ENCODE measurements at places on chromosomes 4 and X.

- H3K36me3 ChIP-seq: peaks cover 7% of the 10 kb centered on the region
- peak; percentile 20 for DNase-seq
- no peaks in the 10 kb centered on the region for H3K27me3 ChIP-seq
Observed at GRCh38 chr4:186587416-186588018, 32.1 kb upstream of the MTNR1A start.

GRCh38 chr4:94038195-94038594 is 169.5 kb upstream of the SMARCAD1 start:
- H3K27me3 ChIP-seq: no peaks in the 10 kb centered on the region
- H3K27ac ChIP-seq: no peak overlapping the region
- H3K4me1 ChIP-seq: no peaks in the 10 kb centered on the region
- no peak overlapping the region for H3K4me3 ChIP-seq
- no peak for DNase-seq

DNA sequence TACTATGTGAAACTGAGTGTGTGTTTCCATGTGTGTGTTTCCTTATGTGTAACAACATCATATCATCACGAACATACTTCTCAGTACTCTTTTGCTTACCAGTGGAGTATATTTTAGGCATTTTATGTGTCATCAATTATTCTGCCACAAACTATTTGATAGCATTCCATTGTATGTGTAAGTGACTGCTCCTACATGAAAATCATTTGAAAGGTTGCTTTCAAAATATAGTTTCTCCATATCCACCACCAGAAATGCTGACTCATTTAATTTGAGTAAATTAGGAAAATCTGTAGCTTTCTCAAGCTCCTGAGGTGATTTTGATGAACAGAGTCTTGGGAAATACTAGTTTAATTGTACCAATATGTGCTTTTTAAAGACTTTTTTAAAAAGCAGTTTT is 376.2 kb downstream of the PCDH18 start:
- H3K27ac ChIP-seq: no peak overlapping the region
- H3K4me1 ChIP-seq: no peaks in the 10 kb centered on the region
- H3K27me3 ChIP-seq: no peaks in the 10 kb centered on the region

- H3K4me1 ChIP-seq: peaks cover 32% of the 10 kb centered on the region
- peak overlapping the region; percentile 96 for H3K27ac ChIP-seq
- no peak for DNase-seq
- peak overlapping the region; percentile 93 for H3K4me3 ChIP-seq
- H3K27me3 ChIP-seq: no peaks in the 10 kb centered on the region
- H3K36me3 ChIP-seq: no peaks in the 10 kb centered on the region
Observed at GRCh38 chr4:48340276-48340964, 909 bp upstream of the SLAIN2 start.

- no peak overlapping the region for H3K4me3 ChIP-seq
- H3K27me3 ChIP-seq: no peaks in the 10 kb centered on the region
- H3K27ac ChIP-seq: peak overlapping the region; percentile 68
- no peak for DNase-seq
- peaks cover 19% of the 10 kb centered on the region for H3K4me1 ChIP-seq
Observed at GRCh38 chr4:7968262-7968896, 28.7 kb upstream of the AFAP1 start.

- H3K27ac ChIP-seq: no peak overlapping the region
- DNase-seq: no peak
- no peak overlapping the region for H3K4me3 ChIP-seq
- no peaks in the 10 kb centered on the region for H3K27me3 ChIP-seq
- no peaks in the 10 kb centered on the region for H3K4me1 ChIP-seq
Observed at GRCh38 chr4:83473423-83473822, 11.5 kb downstream of the ABRAXAS1 start.

- H3K4me3 ChIP-seq: no peak overlapping the region
- no peaks in the 10 kb centered on the region for H3K4me1 ChIP-seq
- H3K27me3 ChIP-seq: no peaks in the 10 kb centered on the region
- DNase-seq: no peak
- H3K27ac ChIP-seq: no peak overlapping the region
Observed at GRCh38 chr4:188822698-188823097, 683.5 kb downstream of the TRIML1 start.

DNA sequence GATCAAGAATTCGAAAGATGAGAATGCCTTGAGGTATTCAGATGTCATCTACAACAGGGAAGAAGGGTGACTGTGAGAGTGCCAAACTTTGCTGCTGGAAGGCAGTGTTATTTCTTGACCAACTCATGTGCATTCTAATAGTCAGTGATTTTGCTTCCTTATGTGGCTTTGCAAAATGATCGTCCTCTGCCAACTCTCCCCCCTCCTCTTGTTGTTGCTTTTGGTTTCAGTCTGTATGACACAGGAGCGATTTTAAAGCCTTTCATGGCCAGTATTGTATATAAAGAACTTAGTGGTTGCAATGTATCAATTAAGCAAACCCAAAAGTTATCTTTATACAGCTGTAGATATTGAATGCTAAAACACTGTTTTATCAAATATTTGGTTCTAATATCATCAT is 379.1 kb downstream of the IL1RAPL1 start:
- H3K36me3 ChIP-seq: no peaks in the 10 kb centered on the region
- H3K27me3 ChIP-seq: no peaks in the 10 kb centered on the region
- no peak overlapping the region for H3K4me3 ChIP-seq
- DNase-seq: no peak
- no peaks in the 10 kb centered on the region for H3K4me1 ChIP-seq

DNA sequence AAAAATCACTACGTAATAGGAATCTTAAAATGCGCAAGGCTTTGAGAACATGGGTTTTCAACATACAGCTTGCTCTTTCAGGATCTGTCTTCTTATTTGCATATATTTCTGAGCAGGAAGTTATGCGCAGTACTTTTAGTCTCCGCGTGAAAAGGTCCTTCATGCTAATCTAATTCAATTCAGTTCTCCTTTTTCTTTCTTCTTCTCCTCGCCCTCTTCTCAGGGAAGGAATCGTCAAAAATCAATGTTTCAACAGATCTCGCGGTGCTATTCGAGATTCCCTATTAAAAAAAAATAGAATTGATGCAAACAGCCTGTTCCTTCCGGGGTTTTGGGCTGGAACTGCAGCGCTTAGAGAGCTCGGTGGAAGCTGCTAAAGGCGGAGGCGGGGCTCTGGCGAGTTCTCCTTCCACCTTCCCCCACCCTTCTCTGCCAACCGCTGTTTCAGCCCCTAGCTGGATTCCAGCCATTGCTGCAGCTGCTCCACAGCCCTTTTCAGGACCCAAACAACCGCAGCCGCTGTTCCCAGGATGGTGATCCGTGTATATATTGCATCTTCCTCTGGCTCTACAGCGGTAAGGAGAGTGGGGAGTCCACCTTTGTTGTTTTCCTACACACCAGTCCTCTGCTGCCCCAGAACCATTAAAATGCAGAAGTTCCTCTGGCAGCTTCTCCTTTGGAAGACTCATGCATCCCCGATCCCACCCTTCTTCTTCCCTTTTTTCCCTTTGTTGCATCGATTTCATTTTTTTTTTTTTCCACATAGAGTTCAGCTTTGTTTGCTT is at the start of the genes HMGN5 and SH3BGRL:
Gene HMGN5, minus strand, starts transcription at position 243 of the 785 bp plus-strand sequence. CDS start 80,364 bp downstream, outside the sequence.
Gene SH3BGRL, plus strand, starts transcription at position 432 of the 785 bp plus-strand sequence. Its CDS starts 99 bp downstream, at position 531.
- peak within 1 kb of the TSS; percentile 77 for H3K4me3 ChIP-seq
- H3K27ac ChIP-seq: peak within 1 kb of the TSS; percentile 81
- DNase-seq: peak; percentile 27

DNA sequence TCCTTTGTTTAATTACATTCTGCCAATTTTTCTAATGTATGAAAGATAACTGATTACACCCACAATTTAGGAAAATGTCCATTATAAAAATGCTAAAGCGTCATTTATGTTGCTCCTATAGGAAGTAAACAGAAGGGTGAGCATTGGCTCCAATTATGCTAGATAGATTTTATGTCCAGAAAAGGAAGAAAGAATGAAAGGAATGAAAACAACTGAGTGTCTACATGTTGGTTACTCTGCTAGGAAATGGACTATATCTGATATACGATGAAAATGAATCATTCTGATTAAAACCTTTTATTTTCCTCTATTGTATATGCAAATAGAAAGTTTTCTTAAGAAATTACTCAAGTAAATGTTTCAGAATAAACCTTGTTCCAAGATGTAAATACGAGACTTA is 1.6 kb downstream of the ENAM start:
- no peaks in the 10 kb centered on the region for H3K36me3 ChIP-seq
- H3K4me1 ChIP-seq: no peaks in the 10 kb centered on the region
- no peak overlapping the region for H3K27ac ChIP-seq

DNA sequence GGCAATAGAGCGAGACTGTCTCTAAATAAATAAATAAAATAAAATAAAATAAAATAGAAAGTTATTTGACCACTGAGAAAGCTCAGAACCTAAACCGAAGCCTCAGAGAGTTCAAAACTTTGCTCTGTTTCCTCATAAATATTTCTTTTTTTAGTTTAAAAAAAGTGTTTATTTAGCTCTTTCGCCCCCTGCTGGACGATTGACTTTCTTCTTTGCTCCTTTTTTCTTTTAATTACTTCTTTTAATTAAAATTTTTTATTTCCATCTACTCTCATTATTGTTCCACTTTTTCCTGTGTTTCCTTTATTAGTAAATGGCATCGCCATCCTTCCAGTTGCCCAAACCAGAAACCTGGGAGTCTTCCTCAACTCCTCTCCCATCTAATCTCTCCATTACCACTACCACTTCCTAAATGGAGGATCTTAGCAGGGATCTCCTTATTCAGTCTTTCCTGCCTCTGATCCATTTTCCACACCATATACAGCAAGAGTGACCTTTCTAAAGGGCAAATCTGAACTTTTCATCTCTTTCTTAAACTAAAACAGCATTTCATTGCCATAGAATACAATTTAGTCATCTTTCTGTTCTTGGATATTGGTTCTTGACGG is 728 bp upstream of the IL13RA2 start:
- H3K36me3 ChIP-seq: no peaks in the 10 kb centered on the region
- H3K27me3 ChIP-seq: no peaks in the 10 kb centered on the region
- no peaks in the 10 kb centered on the region for H3K4me1 ChIP-seq

GRCh38 chr4:165522050-165522449 is 143.2 kb downstream of the CPE start:
- no peak overlapping the region for H3K27ac ChIP-seq
- no peak for DNase-seq
- no peaks in the 10 kb centered on the region for H3K36me3 ChIP-seq
- no peak overlapping the region for H3K4me3 ChIP-seq
- H3K27me3 ChIP-seq: no peaks in the 10 kb centered on the region

DNA sequence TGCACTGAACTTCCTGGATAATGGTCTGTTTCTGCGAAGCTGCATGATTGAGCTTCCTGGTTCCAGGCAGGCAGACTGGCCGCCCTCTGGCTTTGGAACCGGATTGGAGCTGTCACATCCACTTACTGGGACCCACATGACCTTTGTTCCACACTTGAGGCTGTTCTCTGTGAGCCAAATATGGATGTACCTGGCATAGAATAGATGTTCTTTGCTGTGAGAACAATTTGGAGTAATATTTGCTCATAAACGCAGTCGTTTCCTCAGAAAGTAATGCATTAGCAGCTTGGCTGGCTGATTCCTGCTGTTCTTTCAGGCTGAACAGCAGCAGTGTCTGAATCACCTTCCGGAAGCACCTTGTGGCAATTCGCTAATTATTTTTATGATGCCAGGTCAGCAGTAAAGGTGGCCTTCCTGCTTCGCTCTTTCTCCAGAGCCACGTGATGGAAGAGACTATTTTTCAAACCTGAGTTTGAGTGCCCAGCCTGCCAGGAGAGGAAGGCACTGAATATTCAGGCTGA is 78.1 kb upstream of the BOD1L1 start:
- no peaks in the 10 kb centered on the region for H3K27me3 ChIP-seq
- DNase-seq: no peak
- no peak overlapping the region for H3K4me3 ChIP-seq
- H3K4me1 ChIP-seq: no peaks in the 10 kb centered on the region
- no peak overlapping the region for H3K27ac ChIP-seq

GRCh38 chr4:118740869-118741268 is 55.7 kb downstream of the METTL14 start:
- H3K27ac ChIP-seq: peak overlapping the region; percentile 45
- H3K36me3 ChIP-seq: peaks cover 39% of the 10 kb centered on the region
- H3K4me1 ChIP-seq: peaks cover 8% of the 10 kb centered on the region
- H3K4me3 ChIP-seq: peak overlapping the region; percentile 49
- no peak for DNase-seq
- H3K27me3 ChIP-seq: no peaks in the 10 kb centered on the region

GRCh38 chr4:188190461-188190860 is 51.2 kb downstream of the TRIML1 start:
- H3K36me3 ChIP-seq: no peaks in the 10 kb centered on the region
- H3K27ac ChIP-seq: no peak overlapping the region
- no peak for DNase-seq
- no peaks in the 10 kb centered on the region for H3K27me3 ChIP-seq
- H3K4me1 ChIP-seq: peaks cover 26% of the 10 kb centered on the region

DNA sequence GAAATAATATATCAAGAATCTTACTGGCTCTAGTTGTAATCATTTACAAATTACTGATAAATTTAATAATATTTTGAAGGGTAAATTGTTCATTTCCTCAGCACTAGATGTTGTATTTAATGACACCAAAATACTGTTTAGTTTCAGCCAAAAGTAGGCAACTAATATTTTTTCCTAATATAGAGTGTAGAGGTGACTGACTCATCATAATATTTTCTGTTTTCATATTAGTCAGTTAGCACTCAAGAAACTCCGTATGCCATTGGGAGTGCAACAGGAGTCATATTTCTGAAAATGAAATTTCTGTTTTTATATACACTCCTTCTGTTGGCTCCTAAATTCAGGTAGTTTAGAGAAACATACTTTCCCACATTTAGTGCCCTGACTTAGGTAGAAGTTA is 36.6 kb upstream of the PTPN13 start:
- H3K4me3 ChIP-seq: no peak overlapping the region
- H3K36me3 ChIP-seq: no peaks in the 10 kb centered on the region
- H3K27ac ChIP-seq: no peak overlapping the region

DNA sequence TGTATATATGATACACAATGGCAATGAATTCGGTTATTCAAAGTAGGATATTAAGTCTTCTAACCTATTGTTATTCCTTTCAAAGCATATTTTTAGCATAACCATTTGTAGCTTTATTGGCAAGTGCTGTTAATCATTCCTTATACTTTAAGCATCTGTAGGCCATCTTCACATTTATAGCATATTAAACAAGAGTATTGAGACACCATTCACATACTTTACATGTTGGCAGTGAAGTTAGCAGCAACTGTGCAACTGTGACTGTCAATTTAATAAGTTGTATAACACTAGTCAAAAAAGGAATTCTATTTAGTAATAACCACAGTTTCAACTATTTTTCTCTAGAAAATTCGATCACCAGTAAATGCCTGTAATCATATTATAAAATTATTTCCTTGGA is 107.3 kb upstream of the MYOZ2 start:
- peak overlapping the region; percentile 50 for H3K4me3 ChIP-seq
- H3K4me1 ChIP-seq: peaks cover 64% of the 10 kb centered on the region
- H3K27me3 ChIP-seq: no peaks in the 10 kb centered on the region
- peaks cover 30% of the 10 kb centered on the region for H3K36me3 ChIP-seq

- DNase-seq: no peak
- H3K27ac ChIP-seq: peak overlapping the region; percentile 70
- H3K4me3 ChIP-seq: no peak overlapping the region
- no peaks in the 10 kb centered on the region for H3K27me3 ChIP-seq
- H3K4me1 ChIP-seq: peaks cover 78% of the 10 kb centered on the region
- no peaks in the 10 kb centered on the region for H3K36me3 ChIP-seq
Observed at GRCh38 chr4:15035159-15035558, 32.9 kb downstream of the CPEB2 start.
